ENCODE measurements at places on chromosomes 1 and 21.

DNA sequence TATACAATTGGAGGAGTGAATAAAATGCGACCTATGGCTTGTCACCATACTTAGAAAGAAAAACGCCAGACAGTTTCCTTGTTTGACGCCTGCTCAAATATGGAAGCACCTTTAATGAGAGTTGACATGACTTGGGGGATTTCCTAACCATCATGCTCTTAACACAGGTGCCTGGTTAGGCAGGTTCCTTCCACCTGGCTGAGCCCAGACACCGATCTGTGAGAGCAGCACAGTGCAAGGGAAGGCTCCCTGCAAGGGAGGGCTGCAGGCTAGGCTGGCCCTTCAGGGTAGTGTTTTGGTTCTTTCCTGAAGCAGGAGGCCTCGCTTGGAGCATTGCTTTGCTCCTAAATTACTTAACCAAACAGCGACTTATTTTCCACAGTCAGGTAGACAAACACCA is 24.6 kb upstream of the KLHDC8A start:
- H3K27ac ChIP-seq: no peak overlapping the region
- no peaks in the 10 kb centered on the region for H3K36me3 ChIP-seq
- ATAC-seq: no peak
- H3K4me3 ChIP-seq: no peak overlapping the region
- peaks cover 2% of the 10 kb centered on the region for H3K4me1 ChIP-seq

DNA sequence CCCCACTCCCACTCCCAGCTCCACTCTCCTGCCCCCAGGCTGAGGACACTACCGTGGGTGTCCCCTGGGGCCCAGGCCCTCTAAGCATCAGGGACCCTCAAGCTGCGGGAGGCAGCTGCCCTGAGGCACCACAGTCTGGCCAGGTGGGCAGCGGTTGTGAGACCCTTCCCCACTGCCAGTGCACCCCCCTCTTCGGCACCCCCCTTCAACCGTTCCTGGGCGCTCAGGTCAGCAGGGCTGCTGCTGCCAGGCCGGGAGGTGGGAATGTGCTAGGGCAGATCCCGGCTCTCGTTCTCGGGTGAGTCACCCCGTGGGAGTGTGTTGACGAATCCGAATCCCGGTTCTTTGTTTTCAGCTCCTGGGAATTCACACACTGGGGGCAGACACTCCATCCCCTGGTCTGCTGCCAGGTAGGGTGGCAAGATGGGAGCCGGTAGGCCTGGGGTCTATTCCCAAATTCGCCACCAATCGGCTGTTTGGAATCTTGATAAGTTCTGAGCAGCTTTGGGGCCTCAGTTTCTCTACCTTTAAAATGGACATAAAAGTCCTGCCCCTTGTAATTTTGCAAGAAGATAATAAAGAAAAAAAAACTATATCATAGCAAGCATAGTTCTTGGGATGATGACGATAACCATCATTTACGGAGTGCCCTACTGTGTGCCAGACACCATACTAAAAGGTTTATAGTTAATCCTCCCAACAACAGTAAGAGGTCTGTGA is 28.5 kb upstream of the CASZ1 start:
- H3K27ac ChIP-seq: no peak overlapping the region
- H3K36me3 ChIP-seq: no peaks in the 10 kb centered on the region
- H3K27me3 ChIP-seq: peaks cover 28% of the 10 kb centered on the region
- no peak for ATAC-seq
- no peaks in the 10 kb centered on the region for H3K4me1 ChIP-seq
- no peak overlapping the region for H3K4me3 ChIP-seq

DNA sequence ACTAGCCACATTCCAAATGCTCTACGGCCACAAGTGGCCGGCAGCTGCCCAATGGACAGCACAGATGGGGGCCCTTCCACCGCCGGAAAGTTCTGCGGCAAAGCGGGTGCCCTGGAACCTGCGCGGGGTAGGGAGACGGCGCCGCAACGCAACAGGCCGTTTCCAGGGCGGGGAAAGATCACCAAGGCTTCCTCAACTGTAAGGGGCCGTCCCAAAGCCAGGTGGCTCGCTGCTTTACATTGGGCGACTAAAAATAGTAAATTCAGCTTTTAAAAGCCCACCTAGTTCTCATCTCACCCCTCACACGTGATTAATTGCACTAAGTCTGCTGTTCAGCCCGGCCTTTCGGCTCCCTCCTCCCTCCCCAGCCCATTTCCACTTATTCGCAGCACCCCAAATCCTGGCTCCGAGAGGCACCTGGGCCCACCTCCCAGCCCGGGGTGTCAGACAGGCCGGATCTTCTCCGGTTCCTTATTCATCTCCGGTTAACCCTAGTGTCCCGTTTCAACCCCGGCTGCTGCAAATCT is 643 bp downstream of the CFAP298 start:
- H3K36me3 ChIP-seq: no peaks in the 10 kb centered on the region
- peak overlapping the region; percentile 91 for H3K27ac ChIP-seq
- peaks cover 25% of the 10 kb centered on the region for H3K4me1 ChIP-seq
- ATAC-seq: no peak
- peak overlapping the region; percentile 77 for H3K4me3 ChIP-seq
- H3K27me3 ChIP-seq: no peaks in the 10 kb centered on the region

- H3K27ac ChIP-seq: no peak overlapping the region
- H3K4me3 ChIP-seq: no peak overlapping the region
- ATAC-seq: no peak
- peaks cover 21% of the 10 kb centered on the region for H3K4me1 ChIP-seq
- H3K36me3 ChIP-seq: no peaks in the 10 kb centered on the region
Observed at GRCh38 chr21:38436341-38436740, 61.9 kb downstream of the ERG start.

- no peak for ATAC-seq
- H3K4me3 ChIP-seq: no peak overlapping the region
- H3K27me3 ChIP-seq: no peaks in the 10 kb centered on the region
- H3K27ac ChIP-seq: no peak overlapping the region
- H3K36me3 ChIP-seq: no peaks in the 10 kb centered on the region
Observed at GRCh38 chr1:23784846-23785245, 6.1 kb upstream of the LYPLA2 start.

DNA sequence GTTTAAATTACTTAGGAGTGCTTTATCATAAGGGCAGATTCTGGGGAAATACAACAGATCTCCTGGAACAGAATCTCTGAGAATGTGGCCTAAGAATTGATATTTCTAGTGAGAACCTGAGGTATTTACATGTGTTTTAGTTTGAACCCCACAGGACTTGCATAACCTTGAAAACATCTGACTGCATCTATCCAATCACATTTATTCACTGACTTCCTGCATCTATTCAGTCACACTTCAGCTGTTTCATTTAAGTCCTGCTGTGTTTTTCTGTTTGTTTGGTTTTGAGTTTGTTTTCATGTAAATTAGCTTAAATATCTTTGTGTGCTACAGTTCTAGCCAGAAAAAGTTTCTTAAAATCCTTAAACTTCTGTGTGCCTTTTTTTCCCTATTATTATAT is 1260.7 kb downstream of the PLA2G4A start:
- H3K27me3 ChIP-seq: no peaks in the 10 kb centered on the region
- H3K4me1 ChIP-seq: no peaks in the 10 kb centered on the region
- H3K36me3 ChIP-seq: no peaks in the 10 kb centered on the region
- no peak overlapping the region for H3K4me3 ChIP-seq

- H3K36me3 ChIP-seq: no peaks in the 10 kb centered on the region
- H3K27me3 ChIP-seq: peaks cover 18% of the 10 kb centered on the region
- H3K4me1 ChIP-seq: no peaks in the 10 kb centered on the region
- ATAC-seq: no peak
Observed at GRCh38 chr1:161074676-161075368, 5.1 kb upstream of the ARHGAP30 start.
